ENCODE measurements at places on chromosomes 13 and 19.

DNA sequence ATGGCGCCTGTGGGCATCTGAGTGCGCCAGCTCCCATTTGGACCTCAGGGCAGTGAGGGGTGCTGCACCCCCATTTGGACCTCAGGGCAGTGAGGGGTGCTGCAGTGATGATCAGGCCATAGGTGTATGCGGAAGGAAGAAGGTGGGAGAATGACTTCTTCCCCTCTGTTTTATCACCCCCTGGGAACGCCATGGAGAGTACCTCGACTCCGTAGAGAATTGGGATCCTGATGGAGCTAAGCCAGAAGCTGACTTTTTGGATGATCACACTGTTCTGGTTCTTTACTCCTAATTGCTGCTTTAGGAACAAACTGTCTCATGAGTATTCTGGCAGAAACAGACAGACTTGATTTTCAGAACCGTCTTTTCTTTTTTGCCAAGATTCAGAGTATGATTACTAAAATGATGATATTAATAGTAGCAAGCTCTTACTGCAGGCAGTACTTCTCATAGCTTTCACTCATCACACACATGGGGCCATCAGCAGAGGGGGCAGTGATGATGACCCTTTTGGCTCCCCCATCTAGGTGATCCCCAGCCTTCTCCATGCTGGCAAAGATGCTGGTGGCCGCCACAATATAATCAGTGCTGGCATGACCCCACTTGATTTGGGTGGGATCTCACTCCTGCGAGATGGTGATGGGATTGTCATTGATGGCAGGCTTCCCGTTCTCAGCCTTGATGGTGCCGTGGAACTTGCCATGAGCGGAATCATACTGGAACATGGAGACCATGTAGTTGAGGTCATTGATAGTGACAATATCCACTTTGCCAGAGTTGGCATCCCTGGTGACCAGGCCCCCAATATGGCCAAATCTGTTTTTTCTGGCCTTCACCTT is 10.3 kb upstream of the UBAC2 start:
- no peak for DNase-seq

DNA sequence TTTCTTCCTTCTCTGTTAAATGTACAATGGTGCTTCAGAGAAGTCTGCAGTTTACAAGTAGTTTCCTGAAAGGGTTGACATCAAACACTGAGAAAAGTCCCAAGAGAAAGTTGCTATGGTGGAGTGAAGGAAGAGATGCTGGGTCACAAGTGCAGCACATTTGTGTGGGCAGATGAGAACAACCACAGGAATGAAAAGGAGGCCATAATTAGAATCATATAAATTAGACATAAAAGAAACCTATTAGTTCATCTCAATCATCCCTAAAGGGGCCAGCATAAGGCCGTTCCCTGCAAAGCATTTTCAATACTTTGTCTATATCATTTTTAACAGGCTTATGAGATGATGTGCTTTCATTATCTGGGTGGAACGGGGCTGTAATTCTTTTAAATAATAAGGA is 359.2 kb downstream of the IRS2 start:
- no peak for DNase-seq

GRCh38 chr19:27748551-27749152 is 1464.3 kb downstream of the UQCRFS1 start:
- no peak for DNase-seq

DNA sequence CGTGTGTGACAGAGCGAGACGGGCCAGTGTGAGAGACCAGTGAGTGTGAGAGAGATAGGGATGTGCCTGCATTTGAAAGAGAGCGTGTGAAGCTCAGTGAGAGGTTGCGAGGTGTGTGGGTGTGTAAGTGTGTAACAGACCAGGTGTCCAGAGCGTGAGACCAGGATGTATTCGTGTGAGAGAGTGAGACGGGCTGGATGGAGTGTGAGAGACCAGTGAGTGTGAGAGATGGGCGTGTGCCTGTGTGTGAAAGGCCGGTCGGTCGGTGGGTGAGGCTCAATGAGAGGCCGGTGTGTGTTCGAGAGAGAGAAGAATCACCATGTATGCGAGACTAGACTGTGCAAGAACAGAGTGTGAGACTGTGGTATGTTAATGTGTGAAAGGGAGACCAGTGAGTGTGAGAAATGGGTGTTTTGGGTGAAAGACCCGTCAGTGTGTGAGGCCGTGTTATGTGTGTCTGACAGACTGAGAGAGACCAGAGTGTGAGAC is 679 bp downstream of the ZNF471 start:
- DNase-seq = no peak

- no peak for DNase-seq
Measured at GRCh38 chr13:99677116-99677951, 176.1 kb downstream of the TM9SF2 start.
